ENCODE measurements at places on chromosomes 5 and 9.

DNA sequence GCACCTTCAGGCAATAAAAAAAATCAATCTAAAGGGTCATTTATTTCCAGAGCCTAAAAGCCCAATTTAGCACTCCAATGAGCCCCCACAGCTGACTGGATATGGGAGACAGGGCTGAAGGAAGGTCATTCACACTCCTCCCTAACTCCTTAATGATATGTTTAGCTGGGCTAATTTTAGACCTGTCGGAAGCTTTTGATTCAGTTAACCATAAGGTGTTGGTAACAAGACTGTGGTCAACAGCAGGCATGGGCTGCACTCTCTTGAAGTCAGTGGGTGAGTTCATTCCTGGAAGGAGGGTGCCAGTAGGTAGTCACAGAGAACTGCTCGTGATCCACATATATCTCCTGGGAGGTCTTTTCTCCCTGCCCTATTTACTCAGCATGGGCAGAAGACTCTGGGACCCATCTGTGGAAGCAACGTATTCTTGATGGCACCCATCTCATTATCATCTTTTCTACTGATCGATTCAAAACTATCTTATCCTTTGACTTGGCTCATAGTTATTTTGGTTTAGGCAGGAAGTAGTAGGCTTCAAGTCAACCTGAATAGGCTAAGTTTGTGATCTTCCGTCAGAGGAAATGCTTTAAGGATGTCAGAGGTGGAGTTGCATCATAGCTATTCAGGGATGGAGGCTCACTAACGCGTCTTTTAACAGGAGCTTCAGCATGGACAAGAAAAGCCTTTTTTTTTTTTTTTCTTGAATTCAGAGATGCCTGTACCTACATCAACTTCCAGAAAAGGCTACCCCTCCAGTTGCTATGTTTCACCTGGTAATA, 367.7 kb upstream of the SLC30A5 start:
- no peak for DNase-seq

DNA sequence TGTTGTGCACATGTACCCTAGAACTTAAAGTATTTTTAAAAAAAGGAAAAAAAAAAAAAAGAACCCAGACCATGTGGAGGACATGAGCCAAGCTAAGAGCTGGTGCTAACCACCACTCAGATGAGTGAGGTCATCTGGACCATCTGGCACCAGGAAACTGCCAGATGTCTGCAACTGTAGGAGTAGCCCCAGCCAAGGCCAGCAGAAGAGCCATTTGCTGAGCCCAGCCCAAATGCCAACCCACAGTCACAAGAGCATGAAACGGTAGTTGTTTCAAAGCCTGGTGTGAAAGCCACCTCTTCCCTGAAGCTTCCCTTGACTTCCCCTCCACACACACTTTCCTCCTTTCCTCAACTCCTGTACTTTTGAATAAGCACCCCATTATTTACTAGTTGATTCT, 69.2 kb upstream of the FCN1 start:
- no peak for DNase-seq

GRCh38 chr9:136297016-136297691, 6.7 kb downstream of the CCDC187 start:
- DNase-seq, result peak; percentile 81

GRCh38 chr5:181232593-181232992, 9.5 kb downstream of the TRIM41 start:
- DNase-seq, result no peak

GRCh38 chr9:38412751-38413150, 11.5 kb downstream of the IGFBPL1 start:
- DNase-seq, result no peak

GRCh38 chr9:33116860-33117259, 40.4 kb upstream of the SMU1 start:
- no peak for DNase-seq

DNA sequence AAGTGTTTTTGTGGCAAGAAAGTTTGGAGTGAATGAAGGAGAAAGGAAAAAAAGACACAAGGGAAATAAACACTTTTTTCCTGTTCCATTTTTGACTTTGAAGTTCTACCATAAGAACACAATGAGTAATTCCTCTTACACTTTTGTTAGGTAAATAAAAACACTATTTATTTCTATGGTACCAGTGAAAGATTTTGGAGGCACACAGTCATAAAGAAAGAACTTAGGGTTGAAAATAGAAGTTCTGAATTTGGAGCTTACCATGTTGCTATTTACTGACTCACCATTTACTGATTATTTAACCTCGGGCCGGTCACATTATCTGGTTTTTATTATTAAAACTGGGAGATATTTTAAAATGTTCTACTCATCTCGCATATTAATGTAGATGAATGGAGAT, 367.8 kb downstream of the TLE1 start:
- DNase-seq, result no peak

DNA sequence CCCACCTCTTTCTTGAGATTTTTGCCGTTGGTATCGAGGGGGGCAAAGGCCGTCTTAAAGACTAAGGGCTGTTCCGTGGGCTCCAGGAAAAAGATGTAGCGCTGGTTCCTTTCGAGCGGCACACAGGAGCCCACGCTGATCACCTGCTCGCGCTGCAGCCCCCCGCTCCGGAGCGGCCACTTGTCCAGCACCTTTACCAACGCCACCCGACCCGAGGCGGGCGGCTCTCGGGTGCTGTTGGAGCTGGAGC, 781 bp downstream of the NRG2 start:
- no peak for DNase-seq

DNA sequence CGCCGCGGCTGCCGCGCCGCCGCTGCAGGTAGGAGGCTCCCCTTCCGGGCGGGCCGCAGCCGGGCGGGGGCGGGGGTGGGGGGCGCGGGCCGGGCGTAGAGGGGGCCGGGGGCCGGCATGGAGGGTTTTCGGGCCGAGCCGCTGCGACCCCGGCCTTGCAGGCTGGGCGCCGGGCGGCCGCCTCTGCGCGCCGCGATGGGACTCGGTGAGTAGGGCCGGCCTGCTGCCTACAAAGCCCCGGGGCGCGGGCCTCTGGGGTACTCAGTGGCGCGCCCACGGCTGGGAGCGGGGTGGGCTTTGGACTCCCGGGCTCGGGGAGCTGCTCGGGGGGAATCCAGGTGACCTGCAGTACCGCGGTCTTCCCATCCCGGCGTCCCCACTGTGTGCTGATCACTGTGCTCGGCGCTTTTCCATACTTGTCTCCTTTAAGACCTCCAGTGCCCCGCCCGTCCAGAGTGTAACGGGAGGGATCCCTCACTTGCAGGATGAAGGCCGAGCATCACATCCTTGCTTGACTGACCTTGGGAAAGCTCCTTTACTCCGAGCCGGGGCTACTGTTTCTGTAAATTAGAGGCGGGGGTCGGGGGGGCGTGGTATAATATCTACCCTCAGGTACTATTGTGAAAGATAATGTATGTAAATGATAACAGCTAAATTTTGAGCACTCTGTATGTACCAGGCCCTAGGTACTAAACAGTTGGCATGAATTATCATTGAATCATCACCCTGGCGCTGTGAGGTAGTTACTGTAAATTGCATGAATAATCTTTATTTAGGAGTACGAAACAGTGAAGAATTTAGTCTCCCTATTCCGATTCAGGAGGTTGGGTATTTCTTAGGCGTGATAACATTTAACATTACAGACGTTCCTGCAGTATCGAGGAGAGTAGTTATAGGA, 672 bp downstream of the MSANTD3 start:
- DNase-seq, result peak; percentile 46

- DNase-seq, result no peak
These were observed 607.0 kb downstream of the ZNF608 start for GRCh38 chr5:124139477-124139876.

GRCh38 chr5:4572311-4573100, 567.6 kb upstream of the ADAMTS16 start:
- DNase-seq, result no peak

- DNase-seq, result no peak
These were observed 312.5 kb downstream of the PSAT1 start for GRCh38 chr9:78609450-78609849.

DNA sequence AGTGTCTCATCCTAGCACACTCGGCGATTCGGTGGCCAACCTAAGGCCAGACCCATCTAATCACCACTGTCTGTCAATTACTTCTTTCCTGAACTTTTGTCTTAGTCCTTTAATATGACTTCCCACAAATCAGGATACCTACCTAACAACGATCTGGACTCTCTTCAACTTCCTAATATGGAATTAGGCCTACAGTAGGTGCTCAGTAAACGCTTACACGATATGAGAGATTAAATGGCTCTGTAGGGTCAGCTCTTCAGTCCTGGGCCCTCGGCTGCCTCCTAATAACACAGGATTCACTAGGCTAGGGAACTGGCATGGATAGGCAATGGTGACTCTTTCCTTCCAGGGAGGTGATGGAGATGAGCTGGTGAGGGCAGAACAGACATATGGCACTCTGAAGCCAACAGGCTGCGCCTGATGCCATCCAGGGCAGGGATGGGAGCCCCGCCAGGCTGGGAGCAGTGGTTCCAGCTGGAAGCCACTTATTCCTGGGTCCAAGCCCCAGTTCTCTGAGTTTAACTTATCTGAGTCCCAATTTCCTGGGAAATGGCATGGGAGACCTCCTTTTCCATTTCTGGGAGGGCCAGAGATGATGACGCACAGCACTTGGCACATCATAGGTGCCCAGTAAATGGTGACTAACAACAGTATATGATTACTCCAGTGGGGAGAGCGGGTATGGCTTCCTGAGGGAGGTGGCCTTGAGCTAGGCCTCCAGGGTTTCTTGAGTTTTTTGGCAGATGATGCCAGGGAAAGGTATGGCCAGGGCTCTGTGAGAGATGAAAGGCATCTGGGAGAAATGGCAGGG, 7.3 kb downstream of the PDGFRB start:
- DNase-seq, result no peak

GRCh38 chr5:159644053-159644452, 272.2 kb upstream of the ADRA1B start:
- no peak for DNase-seq

DNA sequence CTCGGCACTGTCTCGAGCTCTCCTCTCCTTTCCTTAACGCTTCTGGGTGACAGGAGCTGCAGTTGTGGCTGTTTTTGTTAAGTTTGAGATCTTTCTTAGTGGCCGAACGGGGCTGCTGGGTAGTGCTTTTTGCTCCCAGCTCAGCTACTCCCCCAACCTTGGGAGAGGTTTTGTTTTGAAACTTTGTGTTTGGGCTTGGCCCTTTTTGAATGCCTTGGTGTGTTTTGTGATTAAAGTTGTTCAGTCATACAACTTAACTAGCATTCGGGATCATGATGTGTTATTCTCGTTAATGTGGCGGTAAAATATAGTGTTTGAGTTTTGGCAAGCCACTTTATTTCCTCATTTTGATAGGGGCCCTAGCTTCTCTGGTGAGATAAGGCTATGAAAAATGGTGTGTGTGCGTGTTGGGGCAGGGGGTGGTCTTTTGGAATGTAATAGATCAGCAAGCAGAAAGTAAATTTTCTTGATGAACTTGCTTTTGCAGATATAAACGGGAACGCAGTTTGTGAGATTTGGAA, 1.1 kb downstream of the KDM3B start:
- DNase-seq, result no peak

DNA sequence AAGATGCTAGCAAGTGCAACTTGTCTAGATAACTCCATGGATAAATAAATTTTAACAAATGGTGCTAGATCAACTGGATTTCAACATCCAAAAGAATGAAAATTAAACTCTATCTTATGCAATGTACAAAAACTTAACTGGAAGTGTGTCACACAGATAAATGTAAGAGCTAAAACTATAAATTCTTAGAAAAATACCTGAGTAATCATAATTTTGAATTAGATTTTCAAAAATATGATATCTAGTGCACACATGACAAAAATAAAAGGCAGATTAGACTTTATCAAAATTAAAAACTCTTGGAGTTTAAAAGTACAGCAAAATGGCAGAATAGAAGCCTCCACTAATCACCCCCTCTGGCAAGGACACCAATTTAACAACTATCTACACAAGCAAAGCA, 1791.2 kb upstream of the CDH6 start:
- no peak for DNase-seq

DNA sequence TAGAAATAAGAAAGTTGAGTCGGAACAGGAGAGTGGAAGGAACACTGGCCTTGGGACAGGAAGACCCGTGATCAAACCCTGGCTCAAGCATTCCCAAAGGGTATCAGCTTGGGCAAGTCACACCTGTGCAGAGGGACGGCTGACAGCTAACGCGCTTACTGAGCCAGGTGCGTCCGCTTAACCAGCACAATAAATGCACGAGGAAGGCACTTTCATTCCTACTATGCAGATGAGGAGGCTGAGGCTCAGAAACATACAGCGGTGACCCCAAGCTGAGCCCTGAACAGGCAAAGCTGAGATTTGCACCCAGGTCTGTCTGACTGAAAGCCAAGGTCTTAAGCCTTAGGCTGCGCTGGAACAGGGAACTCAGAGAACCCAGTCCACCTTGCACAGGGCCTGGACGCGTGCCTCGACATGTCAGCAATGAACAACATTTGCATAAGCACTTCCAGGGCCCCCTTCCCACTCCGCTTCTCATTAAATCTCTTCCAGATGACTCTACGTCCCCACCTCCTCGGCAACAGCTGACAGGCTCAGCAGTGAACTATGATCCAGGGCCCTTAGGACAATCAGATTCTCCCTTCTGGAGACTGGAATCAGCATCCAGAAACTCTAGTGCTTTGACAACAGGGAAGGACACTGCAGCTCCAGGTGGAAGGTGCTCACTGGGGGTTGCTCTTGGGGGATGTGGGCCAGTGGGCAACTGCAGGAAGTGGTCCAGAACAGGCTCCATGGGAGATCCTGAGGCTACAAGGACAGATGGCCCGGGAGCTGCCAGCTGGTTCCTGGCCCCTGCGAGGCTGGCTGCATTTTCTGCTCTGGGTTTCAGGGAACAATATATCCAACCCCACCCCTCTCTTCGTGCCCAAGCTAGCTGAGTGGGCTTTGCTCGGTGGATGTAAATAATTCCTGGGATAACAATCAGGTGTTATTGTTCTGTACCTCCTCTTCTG, 35.2 kb downstream of the SH3PXD2B start:
- no peak for DNase-seq

DNA sequence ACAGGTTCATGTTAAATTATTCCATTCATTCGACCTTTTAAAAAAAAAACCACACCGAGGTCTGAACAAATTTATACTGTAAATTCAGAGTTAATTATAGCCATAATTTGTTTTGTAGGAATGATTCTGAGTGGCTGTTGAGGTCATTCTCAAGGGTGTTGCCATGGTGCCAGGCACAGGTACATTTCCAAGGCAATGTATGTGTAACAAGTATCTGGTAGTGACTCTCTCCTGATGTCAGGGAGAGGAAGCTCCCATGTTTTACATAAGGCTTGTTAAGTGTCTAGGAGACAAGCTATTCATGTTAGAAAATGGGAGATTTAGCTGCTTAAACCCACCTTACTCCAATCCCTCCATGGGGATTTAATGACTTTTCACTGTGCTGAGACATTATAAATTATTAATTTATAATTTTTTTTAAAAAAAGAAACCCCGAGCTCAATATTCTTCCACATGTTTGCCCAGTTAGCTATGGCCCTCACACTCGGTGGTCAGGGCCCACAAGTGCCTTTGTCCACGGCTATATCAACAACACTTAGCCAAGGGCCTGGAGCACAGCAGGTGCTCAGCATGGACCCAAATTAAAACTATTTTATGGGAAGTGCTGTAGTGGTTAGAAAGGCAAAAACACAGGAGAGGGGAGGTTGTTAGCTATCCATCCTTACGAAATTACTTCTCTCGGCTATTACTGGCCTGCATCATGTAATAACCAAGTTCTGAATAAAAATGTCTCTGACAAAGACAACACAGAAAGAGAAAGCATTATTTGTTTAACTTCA, 154.6 kb upstream of the GNA14 start:
- DNase-seq, result no peak

Data from SW480 (cell line).